ENCODE measurements at places on chromosomes 7 and 10.

GRCh38 chr10:76408646-76409045, 977.2 kb downstream of the LRMDA start:
- DNase-seq, result no peak

DNA sequence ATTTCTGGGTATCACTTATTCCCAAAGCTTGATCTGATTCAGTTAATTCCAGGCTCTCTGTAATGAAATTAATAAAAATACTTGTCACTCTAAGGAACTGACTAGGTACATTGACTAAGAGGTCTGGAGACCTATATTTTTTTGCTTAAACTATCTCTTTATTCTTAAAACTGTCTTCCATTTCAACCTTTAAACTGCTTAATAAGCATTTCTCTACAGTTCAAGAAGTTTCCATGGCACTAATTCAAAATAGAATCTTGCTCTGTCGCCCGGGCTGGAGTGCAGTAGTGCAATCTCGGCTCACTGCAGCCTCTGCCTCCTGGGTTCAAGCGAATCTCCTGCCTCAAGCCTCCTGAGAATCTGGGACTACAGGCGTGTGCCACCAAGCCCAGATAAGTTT, 117.4 kb downstream of the MTPAP start:
- no peak for DNase-seq

DNA sequence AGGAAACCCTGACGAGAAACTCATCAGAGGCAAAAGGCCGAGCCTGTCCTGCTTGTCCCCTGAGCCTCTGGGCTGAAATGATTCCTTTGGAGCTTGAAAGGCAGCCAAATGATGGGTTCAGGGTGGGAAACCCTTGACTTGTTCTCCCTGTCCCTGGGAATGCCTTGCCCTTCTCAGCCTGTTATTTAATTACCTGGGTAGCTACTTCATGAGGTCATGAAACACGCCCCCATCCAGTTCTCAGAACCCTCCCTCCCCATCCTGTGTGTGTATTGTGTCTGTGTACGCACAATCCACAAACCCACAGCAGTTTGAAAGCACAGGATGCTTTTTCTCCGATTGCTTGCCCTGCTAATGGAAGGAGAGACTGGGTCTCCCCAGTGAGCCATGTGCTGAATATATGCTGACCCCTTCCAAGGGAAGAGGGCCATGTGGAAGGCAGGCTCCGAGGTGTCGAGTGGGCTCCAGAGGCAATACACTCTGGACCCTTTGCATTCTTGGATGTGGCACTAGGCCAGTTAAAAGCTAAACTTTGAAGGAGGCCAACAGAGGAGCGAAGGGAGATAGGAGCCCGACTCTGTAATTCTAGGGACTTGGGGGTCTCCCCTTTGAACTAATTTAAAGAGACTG, 10.6 kb downstream of the DUSP5 start:
- no peak for DNase-seq

- no peak for DNase-seq
Measured at GRCh38 chr10:22137542-22137941, 80.3 kb downstream of the EBLN1 start.

DNA sequence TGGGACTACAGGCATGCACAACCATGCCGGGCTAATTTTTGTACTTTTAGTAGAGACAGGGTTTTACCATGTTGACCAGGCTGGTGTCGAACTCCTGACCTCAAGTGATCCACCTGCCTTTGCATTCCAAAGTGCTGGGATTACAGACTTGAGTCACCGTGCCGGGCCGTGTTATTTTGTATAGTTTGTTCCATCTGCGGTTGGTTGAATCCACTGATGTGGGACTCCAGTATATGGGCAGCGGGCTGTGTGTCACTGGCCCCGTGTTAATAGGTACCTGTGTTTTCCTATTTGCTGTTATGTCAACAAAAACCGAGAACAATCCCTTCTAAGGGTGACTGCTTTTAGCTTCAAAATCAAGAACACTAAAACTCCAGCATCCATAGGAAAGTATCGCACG, 297.6 kb upstream of the PITRM1 start:
- no peak for DNase-seq

GRCh38 chr7:140033036-140033435, 29.7 kb downstream of the PARP12 start:
- peak; percentile 52 for DNase-seq

DNA sequence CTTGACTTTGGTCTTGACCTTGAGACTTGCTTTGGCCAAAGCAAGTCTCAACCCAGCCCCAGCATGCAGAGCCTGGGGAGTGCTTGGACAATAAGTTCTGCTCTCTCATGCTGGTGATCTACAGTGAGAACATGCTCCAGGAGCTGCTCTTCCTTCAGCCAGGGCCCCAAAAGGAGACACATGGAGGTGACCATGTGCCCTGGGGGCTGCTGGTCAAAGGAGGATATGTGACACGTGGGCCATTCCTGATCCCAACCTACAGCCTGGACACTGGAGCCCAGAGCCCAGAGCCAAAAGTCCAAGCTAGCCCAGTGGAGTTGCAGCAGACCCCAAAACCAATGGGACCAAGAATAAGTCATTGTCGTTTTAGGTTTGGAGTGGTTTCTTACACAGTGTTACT, 78.2 kb upstream of the CHST15 start:
- DNase-seq, result no peak

DNA sequence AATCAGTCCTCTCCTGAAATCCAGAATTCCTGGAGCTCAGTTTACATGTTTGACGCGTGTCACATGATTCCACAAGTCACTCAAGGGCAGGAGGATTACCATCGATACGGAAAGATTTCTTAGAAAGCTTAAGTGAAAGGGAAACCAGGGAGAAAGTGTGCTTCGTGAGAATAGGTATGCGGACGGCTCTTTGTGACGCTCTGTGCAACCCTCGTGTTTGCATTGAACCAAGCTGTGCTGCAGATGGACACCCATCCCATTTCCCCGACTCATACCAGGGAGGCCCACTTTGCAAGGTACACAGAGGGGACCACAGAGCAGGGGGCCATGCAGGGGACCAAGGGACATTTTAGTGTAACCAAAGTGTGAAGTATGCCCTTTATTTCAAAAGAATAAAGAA, 43.2 kb downstream of the IKZF1 start:
- DNase-seq, result no peak

DNA sequence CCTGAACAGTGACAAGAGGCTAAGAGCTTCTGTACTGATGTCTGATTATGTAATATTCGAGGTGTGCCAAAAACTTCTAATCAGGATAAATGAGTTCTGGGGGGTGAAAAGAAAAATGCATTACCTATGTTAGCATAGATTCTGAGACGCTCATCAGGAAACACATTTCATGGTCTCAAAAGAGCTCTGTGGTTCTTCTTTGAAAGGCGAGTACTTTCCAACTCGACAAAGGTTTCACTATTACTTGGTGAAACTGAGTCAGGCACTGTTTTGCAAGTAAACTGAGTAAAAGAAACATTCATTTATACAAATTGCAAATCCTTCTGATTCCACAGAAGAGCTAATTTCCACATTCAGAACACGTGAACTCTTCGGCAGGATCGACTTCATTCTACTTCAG, 523.2 kb downstream of the GATA3 start:
- DNase-seq, result no peak

- no peak for DNase-seq
Measured at GRCh38 chr10:119346095-119346832, 138.9 kb downstream of the GRK5 start.

- DNase-seq, result peak; percentile 53
Measured at GRCh38 chr7:142853739-142854371, 1.0 kb upstream of the EPHB6 start.

DNA sequence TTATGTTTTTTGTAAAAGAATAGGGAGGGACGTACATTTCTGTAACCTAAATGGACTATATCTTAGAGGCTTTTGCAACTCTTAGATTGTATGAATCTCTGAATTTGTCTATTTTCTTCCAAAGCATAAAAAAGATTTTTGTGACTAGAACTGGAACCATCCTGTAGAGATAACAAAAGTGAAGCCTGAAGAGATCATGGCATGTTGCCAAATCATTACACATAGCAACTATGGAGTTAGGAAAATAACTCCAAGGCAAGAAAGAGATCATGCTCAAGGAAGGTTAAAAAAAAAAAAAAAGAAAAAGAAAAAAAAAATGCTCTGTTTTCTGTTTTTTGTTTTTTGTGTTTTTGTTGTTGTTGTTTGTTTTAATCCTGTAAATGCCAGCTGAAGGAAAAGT, 567.7 kb upstream of the ZWINT start:
- DNase-seq, result no peak

DNA sequence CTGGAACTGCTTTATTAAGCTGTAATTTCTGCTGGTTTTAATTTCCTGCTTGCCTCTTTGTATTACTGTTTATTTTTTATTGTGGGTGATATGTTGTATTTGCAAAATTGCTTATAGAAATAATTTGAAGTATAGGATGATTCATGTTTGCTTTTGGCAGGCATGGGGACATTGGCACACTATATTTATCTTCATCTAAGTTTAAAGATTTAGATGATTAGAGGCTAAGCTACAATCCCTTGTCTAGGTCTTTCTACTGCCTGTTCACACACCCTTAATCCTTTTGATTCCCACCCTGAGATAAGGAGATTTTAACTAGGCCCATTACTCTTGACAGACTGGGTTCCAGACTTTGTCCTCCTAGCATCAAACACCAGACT, 182.8 kb upstream of the KAT6B start:
- peak; percentile 3 for DNase-seq

GRCh38 chr10:45006276-45007030, 5.7 kb downstream of the ZNF22 start:
- DNase-seq, result no peak

GRCh38 chr7:97149843-97150242, 32.3 kb downstream of the SDHAF3 start:
- DNase-seq, result no peak

- no peak for DNase-seq
Measured at GRCh38 chr10:23493711-23494110, 54.8 kb downstream of the OTUD1 start.

DNA sequence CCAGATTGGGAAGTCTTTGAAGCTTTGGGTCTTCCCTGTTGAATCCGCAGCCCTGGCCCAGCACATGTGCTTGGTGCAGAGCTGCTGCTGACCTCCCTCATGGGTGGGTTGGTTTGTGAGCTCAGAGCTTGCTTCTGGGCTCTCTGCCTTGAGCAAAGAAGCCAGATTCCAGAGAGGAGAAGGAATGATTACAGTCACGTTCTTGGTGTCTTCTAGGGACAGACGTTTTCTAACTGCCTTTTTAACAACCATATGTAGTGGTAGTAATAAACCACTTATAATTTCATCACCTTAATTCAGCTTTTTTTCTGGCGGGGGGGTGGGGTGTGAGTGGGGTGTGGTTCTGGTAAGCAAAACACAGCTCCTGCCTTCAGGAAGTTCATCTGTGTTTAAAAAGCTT, 39.5 kb downstream of the LRMDA start:
- DNase-seq, result peak; percentile 67
